ENCODE measurements at places on chromosomes 2 and 18.

- DNase-seq: no peak
These were observed 827.6 kb upstream of the KLHL29 start for GRCh38 chr2:22557406-22557805.

GRCh38 chr18:21605213-21605612, 4.7 kb upstream of the ESCO1 start:
- DNase-seq: no peak

DNA sequence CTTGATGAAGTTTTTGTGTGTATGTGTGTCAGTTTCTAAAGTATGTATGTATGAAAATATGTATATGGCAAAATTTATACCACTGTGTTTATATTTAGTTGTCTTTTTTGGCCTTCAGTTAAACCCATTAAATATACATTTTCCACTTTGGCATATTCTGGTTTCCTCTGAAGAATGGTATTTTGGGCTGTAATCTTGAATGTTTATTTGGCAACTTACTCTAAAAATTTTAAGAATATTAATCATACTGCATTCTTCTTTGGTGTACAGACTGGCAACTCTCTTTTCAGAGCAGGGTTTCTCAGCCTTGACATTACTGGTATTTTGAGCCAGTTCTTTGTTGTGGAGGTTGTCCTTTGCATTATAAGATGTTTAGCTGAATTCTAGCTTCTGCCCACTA, 27.9 kb upstream of the CCBE1 start:
- no peak for DNase-seq

DNA sequence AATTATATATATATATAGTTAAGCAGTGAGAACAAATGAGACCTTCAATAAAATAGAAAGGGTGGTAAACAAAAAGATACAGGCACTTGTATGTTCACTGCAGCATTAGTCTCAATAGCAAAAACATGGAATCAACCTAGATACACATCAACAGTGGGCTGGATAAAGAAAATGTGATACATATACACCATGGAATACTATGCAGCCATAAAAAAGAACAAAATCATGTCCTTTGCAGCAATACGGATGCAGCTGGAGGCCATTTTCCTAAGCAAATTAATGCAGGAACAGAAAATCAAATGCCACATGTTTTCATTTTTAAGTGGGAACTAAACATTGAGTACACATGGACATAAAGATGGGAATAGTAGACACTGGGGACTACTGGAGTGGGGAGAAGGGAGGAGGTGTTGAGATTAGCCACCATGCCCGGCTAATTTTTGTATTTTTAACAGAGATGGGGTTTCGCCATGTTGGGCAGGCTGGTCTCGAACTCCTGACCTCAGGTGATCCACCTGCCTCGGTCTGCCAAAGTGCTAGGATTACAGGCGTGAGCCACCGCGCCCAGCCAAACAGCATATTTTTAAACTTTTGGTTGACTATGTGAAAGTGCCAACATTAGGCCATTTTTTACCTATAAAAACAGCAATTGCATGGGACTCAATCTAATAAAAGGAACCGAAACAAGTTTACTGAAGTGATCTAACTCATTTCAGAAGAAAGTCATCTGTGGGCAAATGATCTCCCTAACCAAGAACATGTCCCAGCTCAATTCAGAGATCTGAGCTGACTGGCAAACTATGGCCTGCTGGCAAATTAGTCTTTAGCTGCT, 23.7 kb downstream of the ICA1L start:
- no peak for DNase-seq

GRCh38 chr2:195507447-195508138, 149.4 kb upstream of the SLC39A10 start:
- DNase-seq: no peak

- DNase-seq: peak; percentile 46
These were observed 364.4 kb downstream of the ZNF521 start for GRCh38 chr18:24987303-24988252.

DNA sequence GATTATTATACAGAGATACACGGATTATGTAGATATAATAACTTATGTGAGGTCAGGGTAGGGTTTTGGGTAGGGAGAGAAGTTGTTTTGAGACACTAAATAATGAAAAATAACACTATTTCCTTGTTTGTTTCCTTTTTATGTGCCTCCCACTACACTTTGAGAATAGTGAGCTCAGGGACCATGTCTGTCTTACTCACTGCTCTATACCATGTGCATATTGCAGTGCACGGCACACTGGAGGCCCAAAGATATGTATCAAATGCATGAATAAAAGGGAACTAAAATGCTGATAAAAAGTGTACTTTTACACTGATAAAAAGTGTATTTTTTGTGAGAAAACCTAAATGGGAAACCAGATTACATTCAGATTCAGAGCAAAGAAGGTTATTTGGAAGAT, 151.4 kb upstream of the NABP1 start:
- no peak for DNase-seq

DNA sequence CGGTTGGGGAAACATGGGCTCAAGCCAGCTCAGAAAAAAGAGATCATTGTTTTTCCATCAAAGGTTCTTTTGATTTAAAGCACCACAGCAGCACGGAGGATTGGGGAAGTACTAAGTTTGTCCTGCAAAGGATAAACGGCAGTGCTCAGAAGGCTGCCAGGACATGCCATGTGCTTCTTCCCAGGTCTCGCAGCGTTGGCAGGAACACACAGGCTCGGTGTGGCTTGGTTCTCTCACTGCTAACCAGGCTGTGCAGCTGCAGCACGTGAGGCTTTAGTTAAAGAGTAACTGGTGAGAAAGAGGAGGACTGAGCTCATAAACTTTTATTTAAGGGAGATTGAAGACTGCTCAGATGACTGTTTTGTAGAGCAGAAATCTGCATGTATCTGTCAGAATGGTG, 264.3 kb downstream of the TSN start:
- DNase-seq: no peak

GRCh38 chr18:8959551-8960135, 142.9 kb upstream of the NDUFV2 start:
- no peak for DNase-seq

DNA sequence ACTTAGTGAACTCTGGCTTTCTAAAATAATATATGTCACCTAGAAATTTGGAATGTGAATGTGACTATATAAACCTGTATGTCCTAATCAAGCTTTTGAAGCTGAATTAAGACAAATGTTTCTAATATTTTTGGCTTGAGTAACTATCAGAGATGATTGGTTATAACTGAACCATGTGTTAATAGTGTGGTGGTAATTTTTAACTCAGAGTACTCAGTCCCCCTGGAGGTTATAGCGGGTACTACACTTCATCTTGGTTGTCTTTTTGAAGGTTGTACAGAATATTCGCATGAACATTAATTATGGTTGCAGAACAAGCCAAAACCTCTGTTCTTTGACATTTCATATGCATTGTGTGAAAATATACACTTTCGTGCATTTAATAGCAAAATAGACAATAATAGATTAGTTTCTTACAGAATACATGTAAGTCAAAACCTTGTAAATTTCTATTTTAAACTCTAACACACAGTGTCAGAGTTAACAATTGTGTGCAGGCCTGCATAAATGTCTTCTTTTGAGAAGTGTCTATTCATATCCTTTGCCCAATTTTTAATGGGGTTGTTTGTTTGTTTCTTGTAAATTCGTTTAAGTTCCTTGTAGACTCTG, 86.0 kb downstream of the OSBPL6 start:
- DNase-seq: peak; percentile 46

- DNase-seq: no peak
These were observed 3.8 kb upstream of the CCDC68 start for GRCh38 chr18:54962919-54963645.

- no peak for DNase-seq
These were observed 29.3 kb downstream of the ANKMY1 start for GRCh38 chr2:240528406-240529040.

DNA sequence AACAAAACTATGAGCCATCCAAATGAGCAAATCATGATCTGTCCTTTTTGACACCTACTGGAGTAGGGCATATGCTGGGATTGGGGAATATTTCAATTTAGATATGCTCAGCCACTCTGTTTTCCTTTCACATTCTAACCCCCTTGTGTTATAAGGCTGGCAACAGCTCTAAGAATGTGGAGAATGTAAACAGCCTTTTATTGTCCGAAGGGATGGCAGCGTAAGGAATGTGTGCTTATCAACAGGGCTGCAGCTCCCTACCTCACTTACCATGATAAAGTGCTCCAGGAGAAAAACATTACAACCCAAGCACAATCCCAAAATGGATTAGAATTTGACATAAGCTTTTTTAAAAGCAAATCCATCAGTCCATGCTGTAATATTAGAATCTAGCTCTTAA, 2.2 kb downstream of the NXPH2 start:
- DNase-seq: peak; percentile 70

DNA sequence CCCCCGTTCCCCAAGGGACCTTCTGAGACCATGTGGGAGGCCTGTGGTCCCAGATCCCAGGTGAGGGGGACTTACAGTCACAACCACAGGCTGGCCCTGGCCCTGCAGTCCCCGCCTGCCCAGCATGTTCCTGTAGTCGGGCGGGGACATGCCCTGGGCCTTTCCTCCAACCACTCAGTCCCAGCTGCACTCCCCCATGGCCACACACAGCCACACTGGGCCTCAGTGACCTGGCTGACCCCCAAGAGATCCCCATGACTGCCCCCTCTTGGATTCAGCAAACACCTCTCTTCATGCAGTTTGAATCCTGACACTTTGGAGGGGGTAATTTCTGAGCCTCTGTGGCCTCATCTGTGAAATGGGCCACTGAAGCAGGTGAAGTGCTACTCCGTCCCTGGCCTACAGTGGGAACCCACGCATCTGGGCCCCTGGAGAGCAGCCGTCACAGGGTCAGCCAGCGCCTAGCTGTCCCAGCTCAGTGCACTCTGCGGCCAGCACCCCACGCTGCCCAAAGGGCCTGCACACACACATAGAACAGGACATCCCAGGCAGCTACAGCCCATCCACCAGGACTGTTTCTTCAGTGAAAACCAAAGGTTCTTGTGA, 12.7 kb upstream of the ARHGEF4 start:
- no peak for DNase-seq

DNA sequence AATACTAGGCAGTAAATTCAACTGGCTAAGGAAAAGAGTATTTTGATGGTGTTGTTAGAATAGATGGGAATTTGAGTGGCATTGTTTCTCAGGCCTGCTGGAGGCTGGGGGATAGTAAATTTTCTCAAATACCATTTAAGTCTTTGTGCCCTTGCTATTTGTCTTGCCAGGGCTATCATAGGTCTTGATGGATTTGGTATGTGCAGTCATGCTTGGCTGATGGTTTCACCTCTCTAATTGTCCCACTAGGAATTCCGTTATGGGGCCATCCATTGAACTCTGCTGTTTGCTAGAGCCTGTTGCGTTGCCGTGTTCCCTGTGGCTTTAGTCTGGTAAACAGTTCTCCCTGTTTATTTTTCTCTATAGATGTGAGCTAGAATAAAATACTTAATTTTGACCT, 438.1 kb upstream of the FAM98A start:
- DNase-seq: no peak

DNA sequence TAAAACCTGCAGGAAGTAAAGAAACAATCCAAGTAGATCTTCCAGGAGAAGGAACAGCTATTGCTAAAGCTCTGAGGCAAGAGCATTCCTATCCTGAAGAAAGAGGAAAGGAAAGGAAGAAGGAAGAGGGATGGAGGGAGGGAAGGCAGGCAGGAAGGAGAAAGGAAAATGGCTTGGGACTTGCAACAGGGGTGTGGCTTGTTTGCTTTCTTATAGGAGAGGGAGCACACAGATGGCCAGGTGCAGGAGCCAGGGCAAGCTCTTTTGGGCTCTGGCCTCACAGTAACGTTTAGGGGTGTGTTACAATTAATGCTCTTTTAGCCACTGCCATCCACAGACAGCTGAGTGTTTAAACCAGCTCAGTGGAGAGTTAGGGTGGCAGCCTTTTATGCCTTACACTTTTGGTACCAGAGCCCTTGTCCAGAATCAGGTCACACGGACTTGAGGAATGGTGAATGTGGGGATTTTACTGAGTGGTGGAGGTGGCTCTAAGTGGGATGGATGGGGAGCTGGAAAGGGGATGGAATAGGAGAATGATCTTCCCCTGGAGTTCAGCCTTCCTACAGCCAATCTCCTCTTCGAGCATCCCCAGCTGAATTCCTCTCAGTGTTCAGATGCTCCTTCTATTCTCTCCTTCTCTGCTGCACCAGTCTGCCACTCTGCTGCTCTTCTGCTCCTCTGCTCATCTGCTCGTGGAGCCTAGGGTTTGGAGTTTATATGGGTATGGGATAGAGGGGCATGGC, 108.7 kb upstream of the SLC39A10 start:
- no peak for DNase-seq

GRCh38 chr2:102310964-102311640, at the start of gene IL1RL1:
Gene IL1RL1 (plus strand): TSS chr2:102311563. CDS start chr2:102338265, 26,702 bp downstream.
- DNase-seq: no peak

DNA sequence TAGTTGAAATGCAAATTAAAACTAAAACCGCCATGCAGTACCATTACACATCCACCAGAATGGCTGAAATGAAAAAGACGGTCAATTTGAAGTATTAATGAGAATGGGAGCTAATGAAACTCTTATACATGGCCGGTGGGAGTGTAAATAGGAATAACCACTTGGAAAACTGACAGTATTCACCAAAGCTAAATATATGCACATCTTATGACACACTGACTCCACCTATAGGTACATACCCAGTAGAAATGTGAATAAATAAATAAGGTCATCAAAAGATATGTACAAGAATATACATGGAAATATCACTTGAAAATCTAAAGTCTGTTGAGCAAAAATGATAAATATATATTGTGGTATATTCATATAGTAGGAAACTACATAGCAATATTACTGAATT, 57.7 kb downstream of the CWC22 start:
- DNase-seq: no peak

GRCh38 chr2:108943751-108944150, 45.3 kb downstream of the EDAR start:
- DNase-seq: no peak

- peak; percentile 30 for DNase-seq
These were observed 190.2 kb downstream of the SETBP1 start for GRCh38 chr18:44870631-44871502.

DNA sequence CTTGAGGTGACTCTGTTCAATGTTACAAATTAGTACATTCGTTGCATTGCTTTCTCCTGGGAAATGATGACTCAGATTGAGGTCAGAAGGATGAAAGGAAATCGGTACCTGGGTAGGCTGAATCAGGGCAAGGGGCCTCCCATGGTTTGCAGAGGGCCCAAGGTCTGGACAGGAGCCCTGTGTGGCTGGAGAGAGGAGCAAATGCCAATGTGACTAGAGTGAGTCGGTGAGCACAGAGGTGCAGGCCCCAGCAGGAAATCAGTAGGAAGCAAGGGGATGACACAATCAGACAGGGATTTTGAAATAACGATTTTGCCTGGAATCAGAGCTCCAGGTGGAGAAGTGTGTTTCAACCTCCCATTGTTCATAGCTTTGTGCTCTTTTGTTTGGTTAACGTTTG, 118.9 kb downstream of the CCDC102B start:
- DNase-seq: peak; percentile 83

- DNase-seq: no peak
These were observed 196.3 kb downstream of the DCDC2C start for GRCh38 chr2:3899536-3900155.

- no peak for DNase-seq
These were observed 218.2 kb downstream of the ARL4C start for GRCh38 chr2:234278556-234279255.

- DNase-seq: no peak
These were observed 181.5 kb upstream of the ITGA4 start for GRCh38 chr2:181275643-181276070.

- no peak for DNase-seq
These were observed 28.4 kb downstream of the ARL4C start for GRCh38 chr2:234468503-234468902.

- no peak for DNase-seq
These were observed 124.3 kb downstream of the RIF1 start for GRCh38 chr2:151534001-151534400.

GRCh38 chr2:38185012-38185491, 109.1 kb upstream of the CYP1B1 start:
- peak; percentile 67 for DNase-seq

GRCh38 chr2:230422149-230422548, 6.1 kb downstream of the SP100 start:
- DNase-seq: no peak

Measured in M059J (cell line).